Tibial nerve (tissue), 4 donors: ENCODE measurements at places on chromosomes 2 and 18.

DNA sequence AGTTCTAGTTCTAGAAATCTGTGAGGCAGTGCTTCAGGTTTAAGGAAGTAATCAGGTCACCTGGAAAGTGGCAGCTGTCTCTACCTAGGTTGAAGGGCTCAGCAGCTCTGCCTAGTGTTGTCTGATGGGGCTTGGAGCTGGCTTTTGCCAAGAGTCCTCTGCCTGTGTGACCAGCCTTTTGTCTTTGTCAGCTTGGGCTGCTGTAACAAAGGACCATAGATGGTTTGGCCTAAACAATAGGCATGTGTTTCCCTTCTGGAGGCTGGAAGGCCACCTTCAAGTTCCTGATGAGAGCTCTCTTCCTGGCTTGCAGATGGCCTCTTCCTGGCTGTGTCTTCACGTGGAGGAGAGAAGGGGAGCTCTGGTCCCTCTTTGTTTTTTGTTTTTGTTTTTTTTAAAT is 13.3 kb downstream of the UBE2F start:
- no peak for DNase-seq

DNA sequence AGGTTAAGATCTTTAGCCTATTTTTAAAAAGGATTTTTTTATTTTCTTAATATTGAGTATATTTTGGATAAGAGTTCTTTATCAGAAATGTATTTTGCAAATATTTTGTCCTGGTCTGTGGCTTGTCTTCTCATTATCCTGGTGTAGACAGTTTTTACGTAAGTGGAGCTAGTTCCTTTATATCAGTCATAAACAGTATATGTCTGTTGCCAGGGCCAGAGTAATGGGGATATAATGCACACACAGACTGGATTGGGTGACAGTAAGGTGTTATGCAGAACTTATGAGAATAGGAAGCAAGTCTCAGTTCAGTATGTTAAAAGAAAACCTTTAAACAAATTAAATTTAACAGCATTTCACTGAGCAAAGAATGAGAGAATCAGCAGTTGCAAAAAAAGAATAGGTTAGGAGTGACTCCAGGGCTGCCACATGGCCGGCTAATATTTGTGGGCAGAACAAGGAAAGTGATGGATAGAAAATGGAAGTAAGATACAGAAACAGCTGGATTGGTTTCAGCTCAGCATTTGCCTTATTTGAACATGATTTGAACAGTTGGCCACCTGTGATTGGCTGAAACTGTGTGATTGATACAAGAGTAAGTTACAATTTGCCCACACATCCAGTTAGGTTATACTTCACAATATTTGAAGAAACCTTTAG is 61.1 kb upstream of the ZNG1B start:
- DNase-seq = no peak

DNA sequence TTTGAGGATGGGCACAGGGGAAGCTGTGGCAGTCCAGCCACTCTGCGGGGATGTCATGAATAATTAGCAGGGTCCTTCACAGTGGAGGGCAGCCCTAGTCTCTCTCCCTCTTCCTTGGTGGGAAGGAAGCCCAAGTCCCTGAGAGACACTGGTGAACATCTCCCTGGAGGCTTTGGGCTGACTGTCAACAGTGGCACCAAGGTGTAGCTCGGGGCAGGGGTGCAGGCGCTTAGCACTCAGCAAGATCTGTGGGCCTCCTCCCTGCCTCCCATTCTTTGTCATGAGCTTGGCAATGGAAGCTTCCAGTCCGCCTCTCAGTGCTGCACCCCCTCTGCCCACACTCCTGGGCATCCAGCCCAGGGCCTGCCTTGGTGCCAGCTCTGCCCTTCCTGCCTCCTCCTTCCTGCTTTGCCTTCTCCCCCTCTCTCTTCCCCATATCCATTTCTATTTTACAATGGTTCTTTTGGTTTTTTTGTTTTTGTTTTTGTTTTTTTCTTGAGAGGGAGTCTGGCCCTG is 59.4 kb downstream of the STEAP3 start:
- no peak for DNase-seq

- no peak for DNase-seq
Measured at GRCh38 chr18:39660141-39660540, 2094.5 kb upstream of the CELF4 start.

- no peak for DNase-seq
Measured at GRCh38 chr18:59663096-59663495, 34.1 kb downstream of the CCBE1 start.

GRCh38 chr2:9703085-9703678 is 72.4 kb upstream of the YWHAQ start:
- peak; percentile 26 for DNase-seq

DNA sequence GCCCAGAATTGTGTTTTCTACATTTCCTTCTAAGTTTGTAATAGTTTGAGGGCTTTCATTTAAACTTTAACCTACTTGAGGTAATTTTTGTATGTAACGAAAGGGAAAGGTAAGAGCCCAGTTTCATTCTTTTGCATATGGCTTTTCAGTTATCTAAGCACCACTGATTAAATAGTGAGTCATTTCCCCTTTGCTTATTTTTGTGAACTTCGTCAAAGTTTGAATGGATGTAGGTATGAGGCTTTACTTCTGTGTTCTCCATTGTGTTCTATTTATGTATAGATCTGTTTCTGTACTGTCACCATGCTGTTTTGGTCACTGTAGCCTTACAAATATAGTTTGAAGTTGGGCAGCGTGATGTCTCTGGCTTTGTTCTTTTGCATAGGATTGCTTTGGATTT is 944.8 kb upstream of the CNTNAP5 start:
- DNase-seq = no peak

GRCh38 chr2:20071397-20072383 is 20.3 kb upstream of the LAPTM4A start:
- peak; percentile 58 for DNase-seq

DNA sequence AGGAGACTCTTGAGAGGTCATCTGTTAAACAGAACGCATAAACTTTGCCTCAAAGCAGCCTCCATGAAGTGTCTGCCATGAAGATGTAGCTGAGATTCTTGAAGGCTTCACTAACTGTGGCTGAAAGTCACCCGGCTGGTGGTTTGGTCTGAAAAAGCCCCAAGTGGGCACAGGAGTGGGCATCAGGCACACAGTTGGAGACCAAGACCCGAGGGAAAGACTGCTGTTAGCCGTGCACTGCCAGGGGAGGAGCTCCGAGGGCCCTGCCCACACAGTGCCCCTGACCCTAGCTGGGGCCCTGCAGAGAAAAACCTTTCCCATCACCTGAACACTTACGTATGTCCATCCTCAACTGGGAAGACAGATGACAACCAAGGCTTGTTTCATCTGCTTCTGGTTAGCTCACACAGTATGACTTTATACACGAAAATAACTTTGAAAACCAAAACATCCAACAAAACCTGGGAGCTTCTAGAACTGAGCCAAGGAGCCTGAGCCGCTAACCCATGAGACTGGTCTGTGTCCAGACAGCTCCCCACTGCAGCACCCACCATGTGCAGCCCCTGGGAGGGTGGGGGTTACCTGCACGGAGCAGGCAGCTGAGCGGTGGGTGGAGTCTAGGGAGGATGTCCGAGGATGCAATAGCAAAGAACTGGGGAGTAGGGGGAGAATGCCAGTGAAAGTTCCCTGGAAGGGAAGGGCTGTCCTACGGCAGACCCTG is 15.4 kb downstream of the HJURP start:
- no peak for DNase-seq
